ENCODE measurements at places on chromosomes 5 and 9.

GRCh38 chr9:77731008-77731698 is 83.0 kb upstream of the GNA14 start:
- no peak for DNase-seq

GRCh38 chr5:165521816-165522610 is 2016.6 kb downstream of the MAT2B start:
- DNase-seq, result no peak

GRCh38 chr5:60522292-60522905 is 177.6 kb downstream of the DEPDC1B start:
- DNase-seq, result peak; percentile 82

DNA sequence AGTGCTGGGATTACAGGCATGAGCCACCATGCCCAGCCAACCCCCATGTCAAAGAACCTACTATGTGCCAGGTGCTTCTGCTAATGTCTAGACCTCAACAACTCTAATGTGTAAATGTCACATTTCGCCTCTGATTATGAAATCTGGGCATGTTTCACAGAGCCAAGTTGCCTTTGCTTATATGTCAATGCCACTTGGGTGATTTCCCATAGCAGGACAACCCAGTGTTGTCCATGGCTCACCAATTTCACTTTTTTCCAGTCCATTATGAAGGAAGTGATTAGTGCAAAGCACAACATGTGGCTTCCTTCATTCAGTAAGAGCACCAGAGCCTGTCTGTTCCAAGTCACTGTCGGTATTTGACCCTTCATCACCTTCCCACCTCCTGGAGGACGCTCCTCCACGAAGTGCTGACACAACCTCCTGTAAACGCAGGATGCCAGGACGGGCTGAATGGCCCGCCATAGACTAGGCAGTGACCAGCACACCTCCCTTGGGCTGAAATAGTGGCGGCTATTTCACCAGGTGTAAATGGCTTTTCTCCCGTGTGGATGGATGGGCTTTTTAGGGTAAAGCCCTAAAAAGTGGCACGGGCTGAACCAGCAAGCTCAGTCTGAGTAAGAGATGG is 962 bp upstream of the PKN3 start:
- DNase-seq, result no peak

GRCh38 chr5:121962347-121962670 is 534 bp downstream of the SRFBP1 start:
- peak; percentile 25 for DNase-seq

GRCh38 chr9:75907923-75908322 is 17.4 kb downstream of the PCSK5 start:
- no peak for DNase-seq

DNA sequence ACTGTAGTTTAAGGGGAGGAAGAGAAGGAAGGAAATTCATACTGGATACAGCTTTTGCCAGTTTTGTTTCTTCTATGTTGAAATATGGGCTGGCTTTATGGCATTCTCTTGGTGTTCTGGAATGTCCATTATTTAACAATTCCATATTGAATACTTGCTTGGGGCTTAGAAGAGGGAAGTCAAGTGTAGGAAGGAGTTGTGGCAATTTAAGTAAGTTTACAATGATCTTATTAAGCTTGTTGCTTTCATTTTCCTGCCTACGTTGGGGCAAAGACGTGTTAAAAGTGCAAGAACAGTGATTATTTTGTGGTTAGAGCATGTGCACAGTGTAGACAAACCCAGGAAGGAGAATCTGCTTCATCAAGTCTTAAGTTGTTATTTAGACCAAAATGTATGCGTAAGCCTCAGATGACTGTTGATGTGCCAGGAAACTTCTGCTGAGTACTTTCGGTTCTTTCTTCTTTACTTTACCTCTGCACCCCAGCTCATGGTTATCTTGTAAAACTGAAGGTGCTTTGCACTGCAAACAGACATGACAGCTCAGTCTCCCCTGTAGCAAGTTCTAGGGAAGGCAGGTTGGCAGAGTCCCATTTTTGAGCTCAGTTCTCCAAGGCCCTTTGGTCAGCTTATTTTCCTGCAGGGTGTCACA is 75.8 kb downstream of the F2RL2 start:
- no peak for DNase-seq

- DNase-seq, result peak; percentile 60
Observed at GRCh38 chr9:124843456-124844034, 9.7 kb upstream of the WDR38 start.

GRCh38 chr9:130381660-130382059 is 63.1 kb upstream of the ASS1 start:
- DNase-seq, result no peak

Data from iris pigment epithelial cell (primary cell).